ENCODE measurements at places on chromosomes 16 and 17.
A peak's percentile ranks its signal among the peaks of the same experiment; 100 is the strongest.

DNA sequence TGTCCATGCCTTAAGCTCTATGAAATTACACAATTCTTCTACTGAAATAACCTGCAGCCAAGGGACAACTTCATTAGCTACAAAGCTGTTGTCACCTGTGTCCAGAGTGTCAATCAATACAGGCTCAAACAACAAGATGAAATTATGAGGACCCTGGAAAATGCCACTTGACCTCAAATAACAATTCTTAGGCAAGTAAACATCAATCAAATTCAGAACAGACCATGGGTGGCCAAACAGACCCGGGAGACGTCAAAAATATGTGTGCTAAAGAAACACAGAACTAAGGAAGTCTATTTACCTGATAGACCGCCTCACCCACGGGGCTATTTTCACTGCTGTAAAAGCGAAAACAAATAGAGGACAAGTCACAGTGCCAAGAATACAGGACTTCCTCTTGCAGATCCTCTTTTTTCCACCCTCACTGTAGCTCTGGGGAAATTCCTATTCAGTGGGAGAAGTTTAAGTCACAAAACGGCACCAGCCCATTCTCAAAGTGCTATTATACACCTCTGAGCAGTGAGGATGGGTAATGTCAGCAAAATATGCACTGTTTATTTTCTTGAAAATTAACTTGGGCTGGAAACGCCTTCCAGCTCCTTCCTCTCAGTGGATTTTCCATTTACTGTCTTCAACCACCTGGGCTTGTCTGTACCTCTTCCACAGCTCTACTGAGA lies 2.7 kb downstream of the LITAF start:
- DNase-seq: no peak

DNA sequence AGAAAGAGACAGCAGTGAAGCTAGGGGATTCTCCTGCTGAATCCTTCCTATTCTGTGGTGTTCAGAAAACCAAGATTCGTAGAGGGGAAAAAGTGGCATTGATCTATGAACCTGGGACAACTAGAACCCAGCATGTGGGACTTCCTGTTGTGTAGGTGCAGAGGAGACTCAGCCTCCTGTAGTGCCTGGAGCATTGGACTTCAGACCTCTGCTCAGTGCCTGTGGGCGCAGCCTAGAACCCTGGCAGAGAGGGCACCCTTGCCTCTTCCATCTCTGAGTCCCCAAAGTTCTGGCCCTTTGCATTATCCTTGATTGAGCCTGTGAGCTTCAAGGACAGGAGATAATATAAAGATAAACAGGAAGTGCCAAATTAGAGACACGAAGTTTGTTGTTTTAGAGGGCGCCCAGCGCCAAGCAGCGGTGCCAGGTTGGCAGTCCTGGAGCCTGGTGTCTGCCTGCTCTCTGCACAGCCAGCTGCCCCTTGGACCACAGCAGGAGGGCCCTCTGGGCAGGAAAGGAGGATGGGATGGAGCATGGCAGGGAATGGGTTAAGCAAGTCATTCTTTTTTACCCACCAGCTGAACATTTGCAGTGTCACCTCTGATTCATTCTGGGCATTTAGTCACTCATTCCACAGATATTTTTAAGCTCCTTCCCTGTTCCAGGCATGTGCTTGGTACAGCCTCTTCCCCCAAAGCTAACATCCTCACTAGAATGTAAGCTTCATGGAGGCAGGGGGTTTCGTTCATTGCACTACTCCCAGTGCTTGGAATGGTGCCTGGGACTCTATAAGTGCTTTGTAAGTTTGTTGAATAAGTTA lies 11.9 kb upstream of the SP6 start:
- DNase-seq: peak; percentile 84

- no peak for DNase-seq
Measured at GRCh38 chr16:75062135-75062975, 54.2 kb downstream of the LDHD start.

- no peak for DNase-seq
Measured at GRCh38 chr16:3988824-3989223, 108.3 kb upstream of the CREBBP start.

GRCh38 chr17:81581758-81582157 lies 29.6 kb upstream of the FAAP100 start:
- no peak for DNase-seq

- no peak for DNase-seq
Measured at GRCh38 chr16:53901408-53901807, 197.5 kb downstream of the FTO start.

GRCh38 chr16:83995754-83996153 lies 27.7 kb downstream of the NECAB2 start:
- no peak for DNase-seq

GRCh38 chr17:9918804-9919352 lies 13.8 kb upstream of the RCVRN start:
- DNase-seq: no peak

DNA sequence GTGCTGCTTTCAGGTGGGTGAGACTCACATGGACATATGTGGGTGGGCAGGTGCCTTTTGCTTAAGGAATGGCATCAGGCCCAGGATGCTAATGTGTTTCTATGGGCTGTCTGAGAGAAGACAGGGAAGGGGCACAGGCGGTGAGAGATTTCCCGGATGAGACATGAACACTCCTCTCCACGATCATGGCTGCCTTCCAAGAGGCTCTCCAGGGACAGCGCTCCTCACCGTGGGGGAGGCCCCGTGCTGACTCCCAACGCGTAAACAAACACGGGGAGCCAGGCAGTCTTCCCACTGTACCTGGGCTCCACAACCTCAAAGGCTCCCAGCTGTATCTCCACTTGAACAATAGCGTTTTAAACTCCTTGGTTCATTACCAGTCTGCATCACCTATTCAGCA lies 42.8 kb downstream of the CDK5R1 start:
- DNase-seq: no peak

DNA sequence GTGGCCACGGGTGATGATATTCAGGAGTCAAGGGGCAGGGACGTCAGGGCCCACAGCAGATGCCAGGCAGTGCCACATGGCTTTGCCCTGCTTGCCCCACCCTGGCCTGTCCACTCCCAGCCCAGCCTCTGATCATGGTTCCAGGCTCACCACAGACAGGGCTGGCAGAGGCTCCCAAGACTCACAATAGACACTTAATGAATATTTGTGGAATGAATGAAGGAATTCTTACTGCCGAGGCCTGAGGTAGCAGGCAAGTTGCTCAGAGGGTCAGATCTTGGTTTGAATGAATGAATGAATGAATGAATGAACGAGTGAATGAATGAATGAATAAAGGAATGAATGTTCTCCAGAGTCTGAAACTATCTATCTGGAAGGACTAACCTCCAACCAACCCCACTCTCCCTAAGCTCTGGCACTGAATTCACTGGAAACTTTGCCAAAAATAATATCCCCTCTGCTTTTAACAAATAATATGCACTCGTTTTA lies 60.9 kb downstream of the RAI1 start:
- no peak for DNase-seq

GRCh38 chr16:24348545-24349290 lies 92.6 kb downstream of the CACNG3 start:
- DNase-seq: no peak

DNA sequence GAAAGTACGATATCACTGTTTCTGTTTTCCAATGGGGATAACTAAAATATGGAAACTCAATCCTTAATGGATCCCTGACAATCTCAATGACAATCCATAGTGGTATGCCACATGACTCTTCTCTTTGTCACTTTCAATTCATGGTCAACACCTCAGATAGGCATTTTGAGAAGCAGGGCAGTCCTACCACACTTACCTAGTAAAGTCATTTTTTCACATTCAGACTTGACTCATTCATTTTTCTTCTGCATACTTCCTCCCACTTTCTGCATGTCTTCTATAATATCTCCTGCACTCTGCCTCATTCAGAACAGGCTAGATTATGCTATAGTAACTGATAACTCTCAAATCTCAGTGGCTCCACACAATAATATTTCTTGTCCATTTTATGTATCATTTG lies 117.5 kb downstream of the FTO start:
- no peak for DNase-seq

GRCh38 chr17:3768341-3768740 lies 32.6 kb downstream of the ITGAE start:
- DNase-seq: no peak

DNA sequence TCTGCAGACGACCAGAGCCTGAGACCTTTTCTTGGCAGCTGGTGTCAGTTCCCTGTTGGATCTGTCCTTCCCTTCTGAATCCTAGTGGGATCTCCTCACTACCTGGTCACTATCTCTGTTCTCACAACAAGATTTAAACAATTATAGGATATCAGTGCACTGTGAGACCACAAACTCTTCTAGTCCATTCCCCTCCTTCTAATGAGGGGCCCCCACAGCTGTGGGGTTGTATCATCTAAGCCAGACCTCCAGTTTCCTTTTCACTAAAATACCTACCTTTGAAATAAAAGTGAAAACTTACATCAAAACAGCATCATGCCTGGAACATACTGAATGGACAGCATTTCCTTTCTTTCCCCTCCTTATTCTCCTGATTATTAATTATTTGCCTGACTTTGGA lies 233.2 kb downstream of the PRKCA start:
- no peak for DNase-seq

GRCh38 chr17:36092230-36092629 lies 2.3 kb upstream of the CCL3 start:
- DNase-seq: no peak

- DNase-seq: peak; percentile 77
Measured at GRCh38 chr16:31471875-31472708, at the start of gene TGFB1I1. TSS of gene TGFB1I1 (plus strand) at chr16:31472152. CDS start at chr16:31472189, 37 bp downstream.

DNA sequence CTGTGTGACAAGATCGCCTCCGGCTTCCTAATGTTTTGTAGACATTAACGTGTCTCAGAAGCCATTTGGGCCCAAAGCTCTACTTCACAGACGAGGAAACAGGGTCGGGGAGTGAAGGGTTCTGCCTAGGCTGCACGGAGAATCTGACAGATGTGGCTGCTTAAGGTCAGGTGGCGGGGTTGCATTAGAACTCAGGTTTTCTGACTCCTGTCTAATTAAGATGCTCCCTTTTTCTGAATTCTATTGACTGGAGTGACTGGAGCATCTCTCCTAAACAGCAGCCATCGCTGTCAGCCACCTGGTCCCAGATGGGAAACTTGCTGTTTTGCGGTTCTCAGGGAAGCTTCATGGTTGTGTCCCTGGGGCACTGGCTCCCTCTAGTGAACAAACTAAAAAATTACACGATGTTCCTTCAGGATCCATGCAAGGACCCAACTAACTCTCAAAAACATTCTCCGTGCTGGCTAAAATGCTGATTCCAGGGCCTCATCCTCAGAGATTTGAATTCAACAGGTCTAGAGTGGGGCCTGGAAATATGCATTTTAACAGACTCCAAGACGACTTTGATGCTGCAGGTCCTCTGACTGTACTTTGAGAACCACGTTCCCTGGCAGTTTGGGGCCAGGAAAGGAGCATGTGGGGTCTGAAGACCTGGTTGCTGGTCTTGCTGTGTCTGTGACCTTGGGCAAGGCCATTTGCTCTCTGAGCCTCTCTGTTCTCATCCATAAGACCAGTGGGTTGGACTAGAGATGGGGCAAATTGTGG lies 117.4 kb downstream of the IRF8 start:
- peak; percentile 74 for DNase-seq

GRCh38 chr17:81039096-81039495 lies 4.1 kb downstream of the BAIAP2 start:
- DNase-seq: no peak

DNA sequence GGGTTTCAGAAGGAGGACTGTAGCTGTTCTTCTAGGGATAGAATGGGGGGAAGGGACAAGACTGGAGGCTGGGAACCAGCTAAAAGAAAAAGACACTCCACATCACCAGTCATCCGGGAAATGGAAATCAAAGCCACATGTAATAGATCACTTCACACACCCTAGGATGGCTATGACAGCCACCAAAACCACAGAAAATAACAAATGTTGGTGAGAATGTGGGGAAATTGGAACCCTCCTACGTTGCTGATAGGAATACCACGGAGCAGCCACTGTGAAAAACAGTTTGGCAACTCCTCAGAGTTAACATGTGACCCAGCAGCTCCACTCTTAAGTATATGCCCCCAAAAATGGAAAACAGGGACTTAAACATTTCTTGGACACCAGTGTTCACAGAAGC lies 2.3 kb downstream of the TLE7 start:
- no peak for DNase-seq

DNA sequence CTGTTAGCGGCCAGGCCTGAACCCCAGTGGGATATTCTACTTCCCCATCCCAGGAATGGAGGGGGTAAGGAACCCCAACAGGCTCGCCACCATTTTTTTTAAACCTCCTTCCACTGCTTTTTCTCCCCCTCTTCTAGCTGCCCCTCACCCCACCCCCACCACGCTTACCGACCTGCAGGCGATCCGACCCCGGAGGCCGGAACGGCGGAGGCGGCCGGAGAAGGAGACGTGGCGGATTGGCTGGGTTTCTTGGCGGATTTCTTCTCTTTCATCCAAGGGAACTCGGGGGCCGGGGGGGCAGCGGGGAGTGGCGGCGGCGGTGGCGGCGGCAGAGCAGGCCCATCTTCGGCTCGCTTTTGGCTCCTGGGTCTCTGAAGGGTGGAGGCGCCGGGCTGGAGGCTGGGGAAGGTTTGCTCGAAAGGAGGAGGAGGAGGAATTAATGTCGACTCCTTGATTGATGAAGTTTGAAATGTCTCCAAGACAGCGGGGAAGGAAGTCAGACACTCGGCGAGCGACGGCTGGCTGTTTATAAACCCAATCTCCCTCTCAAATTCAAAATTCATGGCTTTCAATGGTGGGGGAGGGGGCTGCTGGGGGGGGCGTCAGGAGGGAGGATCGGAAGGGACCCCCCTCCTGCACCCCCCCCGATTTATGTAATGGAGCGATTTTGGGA lies 424 bp downstream of the HOXB2 start:
- DNase-seq: peak; percentile 64

DNA sequence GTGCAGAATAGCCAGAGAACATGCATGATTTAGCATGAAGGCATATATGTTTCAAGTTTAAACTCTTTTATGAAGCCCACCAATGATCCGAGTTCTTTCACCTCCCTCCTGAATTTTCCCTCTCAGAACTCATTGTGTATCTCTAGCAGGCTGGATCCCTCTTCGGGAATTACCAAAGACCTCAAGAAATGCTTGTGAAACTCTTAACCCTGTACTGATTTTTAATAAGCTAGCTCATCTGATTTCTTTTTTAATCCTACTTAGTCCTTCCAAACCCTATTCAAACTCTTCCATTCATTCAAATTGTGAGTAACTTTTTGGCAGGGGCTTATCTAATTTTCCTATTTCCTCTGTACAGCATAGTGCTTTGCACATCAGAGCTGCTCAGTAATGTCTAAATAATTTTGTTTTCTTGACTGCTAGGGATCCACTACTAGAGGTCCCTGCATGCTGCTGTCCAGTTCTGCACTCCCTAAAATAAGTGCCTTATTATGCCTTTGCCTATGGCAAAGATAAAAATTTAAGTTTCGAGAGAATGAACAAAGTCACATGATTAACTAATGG lies 723.8 kb downstream of the CDH11 start:
- no peak for DNase-seq

GRCh38 chr17:76495663-76496400 lies 5.4 kb downstream of the RHBDF2 start:
- no peak for DNase-seq

All from HTR-8/SVneo (cell line).